ENCODE measurements at places on chromosomes 11 and 22.

GRCh38 chr11:112903340-112903739, 57.9 kb upstream of the NCAM1 start:
- no peak for DNase-seq

DNA sequence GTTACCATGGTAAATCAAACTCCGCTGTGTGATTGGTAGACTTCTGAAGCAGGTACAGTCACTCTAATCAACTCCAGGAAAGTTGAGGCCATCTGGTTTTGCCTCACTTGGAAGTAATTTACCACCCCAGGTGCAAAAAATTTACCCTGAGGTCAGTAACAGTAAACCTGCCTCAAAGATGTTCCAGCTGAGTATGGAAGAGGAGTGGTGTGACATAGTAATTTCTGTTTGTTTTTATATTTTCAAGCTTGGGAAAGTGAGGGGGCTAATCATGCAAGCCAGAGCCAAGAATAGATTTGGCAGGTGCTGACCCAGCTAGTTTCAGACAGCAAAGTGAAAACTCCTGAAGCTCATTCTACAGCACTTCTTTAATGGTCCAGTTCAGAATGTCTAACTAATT, 691.6 kb downstream of the NTM start:
- DNase-seq = no peak

DNA sequence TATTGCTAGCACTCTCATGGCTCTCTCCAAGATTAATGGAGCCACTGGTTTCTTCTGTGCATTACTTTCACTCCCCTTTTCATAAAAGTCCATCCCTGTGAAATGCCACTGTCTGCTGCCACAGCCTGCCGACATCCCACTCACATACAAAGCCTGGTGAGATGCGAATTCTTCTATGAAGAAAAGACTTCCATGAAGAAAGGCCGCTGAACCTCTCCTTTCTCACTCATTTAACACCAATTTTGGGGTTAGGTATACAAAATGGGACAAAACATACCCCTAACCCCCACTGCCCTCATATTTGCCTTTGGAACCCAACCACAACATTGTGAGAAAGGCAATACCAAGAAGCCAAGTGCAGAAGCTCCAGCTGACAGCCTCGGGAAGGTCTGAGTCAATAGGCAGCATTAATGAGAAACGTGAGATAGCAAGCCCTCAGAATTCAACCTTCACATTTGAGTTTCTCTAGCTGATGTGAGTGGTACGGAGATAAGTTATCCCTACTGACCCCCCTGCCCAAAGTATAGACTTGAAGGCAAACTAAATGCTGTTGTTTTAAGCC, 156.4 kb downstream of the ATG16L2 start:
- no peak for DNase-seq

DNA sequence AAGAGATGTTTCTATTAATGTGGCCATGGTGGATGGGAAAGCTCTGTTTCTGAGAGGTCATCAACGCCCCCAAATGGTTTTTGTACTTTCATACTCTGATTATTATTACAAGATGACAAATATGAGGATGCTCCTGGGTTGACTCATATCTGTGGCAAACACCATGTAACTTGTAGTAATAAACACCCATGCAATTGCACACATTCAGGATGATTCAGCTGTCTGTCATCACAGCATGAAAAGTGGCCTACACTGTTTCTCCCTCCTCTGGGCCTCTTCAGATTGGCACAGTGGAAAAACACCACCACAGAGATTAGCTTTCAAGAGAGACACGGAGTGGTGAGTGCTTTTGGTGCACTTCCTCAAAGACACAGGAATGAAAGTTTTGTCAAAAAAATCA, 85.4 kb downstream of the MTNR1B start:
- no peak for DNase-seq

- no peak for DNase-seq
These were observed 20.3 kb upstream of the PPP6R3 start for GRCh38 chr11:68440224-68440623.

DNA sequence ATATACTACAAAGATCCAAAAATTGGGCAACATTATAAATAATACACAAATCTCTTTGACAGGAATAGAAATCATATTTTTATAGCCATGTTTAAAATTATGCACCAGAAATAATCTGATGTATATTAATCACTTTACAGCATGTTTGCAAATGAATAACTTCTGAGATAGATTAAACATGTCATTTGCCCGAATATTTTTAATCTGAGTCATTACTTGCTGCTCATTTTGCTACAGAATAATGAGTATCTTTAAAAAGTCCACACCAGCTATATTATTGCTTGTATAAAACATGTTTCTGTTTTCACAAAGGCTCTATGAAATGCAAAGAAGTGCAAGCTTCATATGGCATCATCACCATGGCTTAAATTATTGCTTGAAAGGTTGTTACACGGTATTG, 336.8 kb downstream of the GUCY1A2 start:
- DNase-seq = no peak

DNA sequence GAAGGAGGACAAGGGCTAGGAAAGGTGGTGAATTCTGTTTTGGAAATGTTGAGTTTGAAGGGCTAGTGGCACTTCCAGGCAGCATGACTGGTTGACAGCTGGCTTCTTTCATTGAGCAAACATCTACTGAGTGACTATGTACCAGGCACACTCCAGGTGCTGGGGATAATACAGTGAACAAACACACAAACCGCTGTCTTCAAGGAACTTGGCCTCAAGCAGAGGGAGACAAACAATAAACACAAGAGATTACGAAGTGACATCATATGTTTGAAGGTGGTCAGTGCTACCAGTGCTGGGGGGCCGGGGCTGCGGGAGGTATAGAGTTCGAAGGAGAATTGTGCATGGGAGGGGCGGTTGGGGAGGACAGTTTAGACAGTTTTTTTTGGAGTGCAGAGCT, 197.0 kb upstream of the SORL1-AS1 start:
- DNase-seq = no peak

GRCh38 chr22:42280140-42280539, 9.7 kb upstream of the TCF20 start:
- no peak for DNase-seq

DNA sequence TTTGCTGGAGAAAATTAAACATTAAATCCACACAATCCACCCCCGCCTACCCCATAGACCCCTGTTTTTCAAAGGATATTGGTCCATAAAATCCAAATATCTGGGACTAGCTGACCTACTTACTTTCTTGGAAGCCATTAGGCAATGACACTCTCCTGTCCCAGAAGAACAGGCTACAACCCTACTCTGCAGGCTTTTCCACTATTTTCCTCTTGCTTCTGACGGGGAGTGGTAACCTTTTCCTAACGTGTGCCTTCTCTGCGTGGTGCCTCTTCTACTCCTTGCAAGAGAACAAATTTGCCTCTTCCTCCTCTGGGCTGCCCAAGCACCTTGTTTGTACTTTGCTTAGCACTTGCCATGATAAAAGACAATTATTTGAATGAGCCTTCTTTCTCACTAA, 51.6 kb downstream of the UBASH3B start:
- no peak for DNase-seq

GRCh38 chr11:109514313-109515018, 92.5 kb downstream of the C11orf87 start:
- no peak for DNase-seq

DNA sequence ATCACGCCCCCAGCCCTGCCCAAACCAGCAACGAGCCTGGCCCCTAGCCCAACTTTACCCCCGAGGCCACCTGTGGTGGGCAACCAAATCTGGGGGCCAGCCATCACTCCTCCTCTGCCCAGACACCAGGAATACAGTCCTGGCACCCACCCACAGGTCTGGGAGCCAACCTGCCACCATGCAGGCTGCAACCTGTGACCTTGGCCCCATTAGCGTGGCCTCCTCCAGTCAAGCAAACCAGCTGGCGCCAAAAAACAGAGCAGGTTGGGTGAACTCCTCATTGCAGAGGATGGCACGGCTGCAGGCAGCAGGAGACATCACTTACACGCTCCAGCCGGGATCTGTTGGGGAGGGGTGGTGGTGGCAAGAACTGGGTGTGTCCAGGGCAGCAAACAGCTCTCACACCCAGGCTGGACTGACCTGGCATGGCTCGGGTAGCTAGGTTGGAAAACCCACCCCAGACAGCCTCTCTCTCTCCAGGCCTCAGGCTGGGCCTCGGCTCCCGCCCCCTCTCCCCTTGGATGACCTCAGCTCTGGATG, 65.5 kb upstream of the TCF20 start:
- DNase-seq = no peak
